ENCODE measurements at places on chromosomes 6 and 20. TPM values are rescaled to one million over a fixed set of nuclear protein-coding genes. Genes with fewer than 3 reads are reported as not detected.

GRCh38 chr6:5108536-5109150, 23.5 kb downstream of the PPP1R3G start:
- no peak for DNase-seq

- no peak for DNase-seq
These were observed 15.1 kb downstream of the RNF217 start for GRCh38 chr6:124977067-124977908.

- no peak for DNase-seq
These were observed 4.0 kb upstream of the TFAP2D start for GRCh38 chr6:50709366-50709734.

- DNase-seq = no peak
These were observed 83.3 kb downstream of the GMDS start for GRCh38 chr6:2162079-2162445.

- DNase-seq = no peak
These were observed 5.8 kb upstream of the EEF1E1 start for GRCh38 chr6:8108031-8108660.

- no peak for DNase-seq
These were observed 279.7 kb downstream of the UST start for GRCh38 chr6:149026530-149026942.

GRCh38 chr6:76347539-76347938, 275.1 kb upstream of the IMPG1 start:
- DNase-seq = no peak

DNA sequence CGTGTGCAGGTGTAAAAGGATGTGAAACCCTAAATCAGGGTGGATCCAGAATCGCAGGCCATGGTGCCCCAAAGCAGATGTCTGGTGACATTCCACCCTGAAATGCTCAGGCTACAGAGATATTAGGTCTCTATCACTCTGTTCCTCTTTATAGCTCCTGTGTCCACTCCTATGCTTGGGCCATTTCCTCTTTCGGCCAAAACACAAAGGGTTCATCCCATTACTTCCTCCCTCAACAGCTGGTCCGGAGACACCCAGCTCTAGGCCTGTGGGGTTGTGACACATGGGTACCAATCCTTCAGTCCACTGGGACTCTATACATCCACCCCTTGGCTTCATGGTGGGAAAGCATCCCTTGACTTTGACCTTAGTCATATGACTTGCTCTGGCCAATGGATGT, 1.7 kb upstream of the SIGLEC1 start:
- no peak for DNase-seq

- DNase-seq = no peak
These were observed 9.8 kb upstream of the MAPK13 start for GRCh38 chr6:36120539-36120938.

DNA sequence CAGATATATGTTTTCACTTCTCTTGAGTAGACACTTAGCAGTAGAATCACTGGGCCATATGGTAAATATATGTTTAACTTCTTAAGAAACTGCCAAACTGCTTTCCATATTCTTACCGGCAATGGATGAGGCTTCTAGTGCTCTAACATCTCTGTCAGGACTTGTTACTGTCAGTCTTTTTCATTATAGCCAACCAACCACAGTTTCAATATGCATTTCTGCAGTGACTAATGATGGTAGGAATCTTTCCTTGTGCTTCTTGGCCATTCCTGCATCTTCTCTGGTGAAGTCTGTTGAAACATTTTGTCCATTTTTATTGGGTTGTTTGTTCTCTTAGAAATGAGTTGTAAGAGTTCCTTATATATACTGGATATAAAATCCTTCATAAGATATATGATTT, 66.0 kb upstream of the SYNDIG1 start:
- DNase-seq = no peak

GRCh38 chr20:57819691-57820380, 110.0 kb upstream of the PMEPA1 start:
- DNase-seq = no peak

DNA sequence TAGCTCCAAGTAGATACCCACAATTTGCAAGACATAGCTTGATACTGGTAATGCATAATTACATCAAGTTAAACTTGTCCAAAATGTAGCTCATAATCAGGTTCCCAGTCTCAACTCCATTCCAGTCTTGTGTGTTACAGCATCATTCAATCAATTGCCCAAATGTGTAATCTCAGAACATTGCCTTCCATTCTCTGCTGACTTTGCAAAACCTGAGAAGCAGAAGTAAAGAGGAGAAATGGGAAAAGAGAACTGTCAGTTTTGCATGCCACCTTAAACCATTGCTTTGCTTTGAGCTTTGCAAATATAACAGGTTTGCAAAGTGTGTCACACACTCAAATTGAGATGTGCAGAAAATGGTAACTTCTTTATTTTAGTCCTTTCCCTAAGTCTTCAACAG, 40.3 kb upstream of the CNKSR3 start:
- DNase-seq = no peak

GRCh38 chr6:55836945-55837344, 38.4 kb downstream of the BMP5 start:
- peak; percentile 25 for DNase-seq

DNA sequence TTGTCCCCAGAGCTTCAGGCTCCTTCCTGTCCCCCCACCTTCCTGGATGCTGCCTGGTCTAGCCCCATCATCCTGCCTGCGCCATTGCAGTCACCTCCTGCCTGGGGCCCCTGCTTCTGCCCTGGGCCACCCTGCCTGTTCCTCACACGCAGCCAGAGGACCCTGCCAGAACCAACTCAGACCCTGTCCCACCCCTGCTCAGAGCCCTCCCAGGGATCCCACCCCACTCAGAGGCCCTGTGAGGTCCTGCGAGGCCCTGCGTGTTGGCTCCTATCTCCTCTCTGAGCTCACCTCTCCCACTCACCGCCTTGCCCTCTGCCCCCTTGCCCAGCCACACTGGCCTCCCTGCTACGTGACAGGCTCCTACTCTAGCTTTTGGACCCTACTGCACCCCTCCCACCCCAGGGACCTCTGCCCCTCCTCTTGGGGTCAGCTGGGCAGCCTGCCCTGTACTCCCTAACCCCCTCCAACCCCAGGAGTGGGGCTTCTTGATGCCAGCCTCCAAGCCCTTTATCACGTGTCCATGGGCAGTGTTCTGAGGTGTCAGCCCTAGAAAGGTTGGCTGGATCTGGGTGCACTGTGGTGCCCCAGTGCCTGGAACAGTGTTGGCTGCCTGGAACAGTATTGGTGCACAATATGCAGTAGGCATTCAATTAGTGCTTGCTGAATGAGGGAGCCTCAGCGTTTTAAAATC, 68.3 kb downstream of the CEBPB start:
- DNase-seq = no peak

DNA sequence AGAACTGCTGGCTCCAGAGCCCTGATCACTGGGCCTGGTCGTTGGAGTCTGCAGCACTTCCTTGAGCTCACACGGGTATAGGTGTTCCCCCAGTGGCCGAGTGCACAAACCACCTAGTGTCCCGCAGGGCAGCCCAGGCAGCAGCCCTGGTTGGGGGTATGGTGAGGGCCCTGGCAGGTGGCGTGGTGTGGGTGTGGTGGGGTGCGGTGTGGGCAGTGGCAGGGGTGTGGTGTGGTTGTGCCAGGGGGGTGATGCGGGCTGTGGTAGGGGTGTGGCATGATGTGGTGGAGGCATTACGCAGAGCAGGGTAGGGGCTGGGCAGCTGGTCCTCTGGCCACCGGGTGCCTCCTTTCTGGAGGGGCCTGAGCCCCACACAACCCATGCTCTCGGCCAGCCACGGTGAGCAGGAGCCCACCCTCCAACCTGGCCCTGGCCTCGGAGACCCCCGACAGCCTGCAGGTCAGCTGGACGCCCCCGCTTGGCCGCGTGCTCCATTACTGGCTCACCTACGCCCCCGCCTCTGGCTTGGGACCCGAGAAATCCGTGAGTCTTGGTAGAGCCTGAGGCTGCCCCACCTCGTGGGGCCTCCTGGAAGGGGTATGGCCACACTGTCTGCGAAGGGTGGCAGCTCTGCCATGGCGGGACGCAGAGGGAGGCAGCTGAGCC, 20.5 kb downstream of the COL20A1 start:
- DNase-seq = peak; percentile 21

- DNase-seq = peak; percentile 93
These were observed 54.2 kb downstream of the MRPL14 start for GRCh38 chr6:44072959-44073611.

DNA sequence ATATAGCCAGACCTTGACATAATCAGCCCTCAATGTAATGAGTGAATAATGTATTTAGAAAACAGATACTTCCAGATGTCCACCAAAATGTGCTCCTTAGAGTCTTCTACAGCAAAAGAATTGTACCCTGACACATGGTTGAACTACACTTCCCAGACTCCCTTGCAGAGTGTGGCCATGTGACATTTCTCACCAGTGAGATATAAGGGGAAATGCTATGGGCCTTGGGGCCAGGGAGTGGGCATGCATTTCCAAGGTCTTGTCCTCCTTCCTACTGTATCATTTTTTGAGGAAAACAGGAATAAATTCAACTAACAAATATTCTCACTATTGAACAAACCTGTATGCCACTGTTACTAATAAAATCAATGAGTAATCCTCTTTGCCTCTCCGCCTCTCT, 211.4 kb upstream of the SMLR1 start:
- DNase-seq = no peak

DNA sequence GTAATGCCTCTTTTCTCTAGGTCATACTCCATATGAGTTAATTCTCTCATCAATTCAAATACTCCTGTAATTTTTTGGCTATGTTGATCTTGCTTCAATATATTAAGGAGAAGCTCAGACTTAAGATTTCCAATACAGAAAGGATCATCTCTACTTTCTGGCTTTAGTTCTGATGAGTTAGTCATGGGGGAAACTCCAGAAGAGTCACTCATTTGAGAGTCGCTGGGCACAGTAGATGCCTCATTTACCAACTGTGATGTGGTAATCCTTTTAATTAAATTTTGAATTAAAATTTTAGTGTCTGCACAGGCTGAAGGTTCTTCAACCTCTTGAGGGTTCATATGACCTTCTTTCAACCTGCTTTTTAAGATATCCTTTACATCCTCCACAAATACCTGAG, 38.5 kb downstream of the DST start:
- no peak for DNase-seq

DNA sequence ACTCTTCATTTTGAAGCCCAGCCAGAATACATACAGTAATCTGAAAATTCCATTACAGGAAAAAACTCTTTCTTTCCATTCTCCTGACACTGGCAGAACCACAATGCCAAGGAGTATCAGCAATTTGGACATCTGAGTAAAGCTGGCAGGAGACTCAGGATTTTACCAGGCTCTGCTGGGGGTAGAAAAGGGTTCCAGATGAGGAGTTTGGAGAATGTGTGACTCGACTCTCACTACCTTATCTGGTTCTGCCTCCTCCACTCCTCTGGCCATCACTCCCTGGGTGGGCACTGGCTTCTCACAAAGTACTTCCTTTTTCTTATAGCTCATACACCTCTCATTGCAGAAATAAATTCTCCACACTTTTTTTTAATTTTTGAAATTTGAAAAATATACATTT, 10.6 kb upstream of the WFDC8 start:
- DNase-seq = no peak

DNA sequence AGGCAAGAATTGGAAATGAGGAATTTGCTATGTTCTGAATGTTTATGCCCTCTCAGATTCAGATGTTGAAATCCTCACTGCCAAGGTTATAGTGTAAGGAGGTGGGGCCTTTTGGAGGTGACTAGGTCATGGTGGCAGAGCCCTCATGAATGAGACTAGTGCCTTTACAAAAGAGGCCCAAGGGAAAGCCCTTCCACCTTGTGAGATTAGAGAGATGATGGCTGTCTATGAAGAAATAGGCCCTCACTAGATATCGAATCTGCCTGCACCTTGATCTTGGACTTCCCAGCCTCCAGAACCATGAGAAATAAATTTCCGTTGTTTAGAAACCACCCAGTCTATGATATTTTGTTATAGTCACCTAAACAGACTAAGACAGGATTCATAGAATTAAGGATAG, 10.4 kb downstream of the ASIP start:
- DNase-seq = no peak

GRCh38 chr6:26006086-26006939, 43.7 kb downstream of the TRIM38 start:
- DNase-seq = no peak

DNA sequence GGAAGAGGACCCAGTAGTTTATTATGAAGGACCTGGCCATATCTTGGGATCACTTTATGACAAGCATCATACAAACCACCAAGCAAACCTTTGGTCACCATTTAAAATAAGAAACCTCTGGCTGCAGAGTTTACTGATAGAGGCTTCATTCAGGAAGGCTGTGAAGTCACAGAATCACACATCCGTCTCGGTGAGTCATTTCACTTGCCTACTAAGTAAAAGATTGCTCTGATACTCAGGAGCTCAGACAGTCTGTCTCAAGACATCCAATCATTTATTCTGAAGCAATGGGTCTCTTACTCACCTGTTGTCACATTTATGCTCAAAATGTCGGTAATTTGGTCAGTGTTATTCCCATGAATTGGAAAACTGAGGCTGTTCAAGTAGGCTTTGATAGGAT, 33.7 kb downstream of the ADGRF5 start:
- no peak for DNase-seq

- no peak for DNase-seq
These were observed 10.2 kb downstream of the RPRD1B start for GRCh38 chr20:38043512-38044300.

DNA sequence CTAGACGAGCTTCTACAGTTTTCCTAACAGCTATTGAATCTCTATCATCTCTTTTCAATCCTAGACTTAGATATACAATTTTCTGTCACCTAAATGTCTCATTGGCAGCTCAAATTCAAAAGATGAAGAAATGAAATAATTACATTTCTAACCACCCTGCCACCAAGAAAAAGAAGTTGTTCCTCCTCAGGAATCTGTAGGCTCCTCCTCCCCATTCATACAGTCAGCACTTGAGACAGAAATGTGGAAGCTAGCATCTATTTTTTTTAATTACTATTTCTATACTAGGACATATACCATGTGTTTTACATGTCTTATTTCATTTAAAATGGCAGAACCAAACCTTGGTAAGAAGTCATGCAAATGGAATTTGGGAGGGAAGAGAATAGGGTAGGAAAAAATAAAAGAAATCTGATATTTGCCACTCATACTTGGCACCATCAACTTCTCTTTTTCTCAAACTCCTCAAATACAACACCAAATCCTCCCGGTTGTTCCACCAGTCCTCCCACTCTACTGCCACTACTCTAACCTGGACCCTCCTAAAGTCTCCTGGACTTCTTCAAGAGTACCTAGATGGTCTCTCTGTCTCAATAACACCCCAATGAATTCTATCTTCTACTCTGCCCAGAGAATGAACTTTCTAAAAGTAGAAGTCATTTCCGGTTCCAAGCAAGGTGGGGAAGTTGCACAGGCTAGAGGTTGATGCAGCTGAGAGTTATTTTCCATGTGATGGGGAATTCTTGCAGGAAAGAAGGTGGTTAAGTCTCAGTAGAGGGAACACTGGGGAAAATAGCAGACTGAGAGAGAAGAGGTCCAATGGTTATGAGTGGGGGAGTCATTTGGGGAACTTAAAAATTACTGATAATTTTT, 54.1 kb downstream of the ATXN1 start:
- DNase-seq = no peak

TREM1 gene
- total RNA-seq = 0.92 TPM

SPINT4 gene
- total RNA-seq = not detected

OPN5 gene
- total RNA-seq = 0.17 TPM

PDE7B gene
- 24.5 TPM for total RNA-seq

SLC22A7 gene
- not detected for total RNA-seq
